ENCODE measurements at places on chromosomes 5 and 9.
A peak's percentile ranks its signal among the peaks of the same experiment; 100 is the strongest.

DNA sequence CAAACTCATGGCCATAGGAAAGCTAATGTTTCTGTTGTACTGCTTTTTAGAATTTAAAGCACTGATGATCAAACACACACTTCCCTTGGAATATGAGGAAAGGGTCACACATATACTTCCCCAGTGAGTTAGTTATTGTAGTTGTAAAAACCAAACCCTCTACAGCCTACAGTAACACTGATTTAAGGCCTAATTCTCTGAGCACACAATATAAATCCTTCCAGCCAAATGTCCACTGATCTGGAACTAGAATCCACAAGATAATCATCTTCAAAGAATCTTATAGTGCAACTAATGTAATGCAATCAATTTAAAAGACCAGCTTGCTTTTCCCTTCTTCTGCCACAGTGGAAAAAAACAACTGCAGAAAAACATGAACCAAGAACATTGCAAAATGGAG lies 219.3 kb downstream of the CAAP1 start:
- no peak for DNase-seq

- DNase-seq, result no peak
Measured at GRCh38 chr9:98225015-98225442, 30.4 kb downstream of the TBC1D2 start.

- no peak for DNase-seq
Measured at GRCh38 chr5:148314187-148314586, 2.0 kb downstream of the SPINK7 start.

DNA sequence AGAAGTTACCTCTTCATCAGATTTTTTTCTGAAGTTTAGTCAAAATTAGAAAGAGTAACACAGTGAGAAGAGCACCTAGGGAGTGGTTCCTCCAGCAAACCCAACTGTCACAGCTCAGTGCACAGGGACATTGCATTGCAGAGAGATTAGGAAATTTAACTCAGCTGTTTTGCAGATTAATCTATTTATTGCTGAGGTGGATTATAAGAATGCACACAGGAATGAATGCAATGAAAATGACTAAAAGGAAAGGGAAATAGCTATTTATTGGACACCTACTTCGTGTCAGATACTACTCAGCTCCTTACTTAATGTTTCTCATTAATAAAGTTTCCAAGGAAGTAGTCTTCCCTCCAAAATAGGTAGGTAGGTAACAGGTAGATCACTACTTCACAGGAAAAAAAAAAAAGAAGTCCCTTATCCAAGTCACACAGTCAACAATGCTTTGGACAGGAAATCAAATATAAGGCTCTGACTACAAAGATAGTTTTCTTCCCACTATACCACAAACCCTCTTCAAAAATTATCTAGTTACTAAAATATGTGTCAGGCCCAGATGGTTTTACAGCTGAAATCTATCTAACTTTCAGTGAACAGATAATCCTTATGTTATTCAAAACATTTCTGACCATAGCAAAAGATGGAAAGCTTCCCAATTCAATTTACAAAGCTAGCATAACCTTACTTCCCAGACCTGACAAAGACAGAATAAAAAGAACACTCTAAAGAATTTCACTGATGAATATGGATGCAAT lies 442.2 kb upstream of the MPDZ start:
- DNase-seq, result no peak

- no peak for DNase-seq
Measured at GRCh38 chr5:72510610-72511181, 3.5 kb upstream of the ZNF366 start.

- DNase-seq, result no peak
Measured at GRCh38 chr5:96537386-96537785, 104.3 kb upstream of the PCSK1 start.

- DNase-seq, result peak; percentile 66
Measured at GRCh38 chr5:169027501-169028061, 273.4 kb downstream of the SLIT3 start.

- no peak for DNase-seq
Measured at GRCh38 chr9:33124751-33125381, 42.3 kb downstream of the B4GALT1 start.

- DNase-seq, result no peak
Measured at GRCh38 chr9:74784506-74784905, 103.2 kb downstream of the TRPM6 start.

DNA sequence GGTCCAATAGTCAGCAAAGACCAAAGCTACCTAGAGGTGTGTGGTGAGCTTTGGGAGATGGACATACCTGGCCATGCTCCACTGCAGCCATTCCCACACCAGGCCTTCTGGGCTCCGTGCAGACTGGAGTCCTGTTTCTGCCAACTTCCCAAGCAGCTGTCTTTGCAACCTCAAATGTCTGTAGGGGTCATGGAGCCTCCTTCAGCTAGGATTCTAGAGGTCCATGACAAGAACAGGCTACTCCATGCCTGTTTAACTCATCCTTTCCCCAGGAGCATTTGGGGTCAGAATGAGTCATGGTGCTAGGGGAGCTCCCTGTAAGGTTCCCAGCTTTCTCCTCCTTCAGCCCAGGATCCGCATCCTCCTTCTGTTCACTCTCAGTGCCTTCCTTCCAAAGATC lies 17.1 kb downstream of the VPS13A start:
- DNase-seq, result no peak

- no peak for DNase-seq
Measured at GRCh38 chr9:112380102-112380824, at the start of gene HSDL2. Gene HSDL2 (plus strand): TSS chr9:112380108. CDS start chr9:112380164, 56 bp downstream.

- DNase-seq, result no peak
Measured at GRCh38 chr9:135813671-135814290, 93.6 kb downstream of the CAMSAP1 start.

GRCh38 chr9:129609486-129610212 lies 11.3 kb downstream of the C9orf50 start:
- DNase-seq, result no peak

GRCh38 chr5:133962801-133963476 lies 5.5 kb downstream of the C5orf15 start:
- DNase-seq, result no peak

DNA sequence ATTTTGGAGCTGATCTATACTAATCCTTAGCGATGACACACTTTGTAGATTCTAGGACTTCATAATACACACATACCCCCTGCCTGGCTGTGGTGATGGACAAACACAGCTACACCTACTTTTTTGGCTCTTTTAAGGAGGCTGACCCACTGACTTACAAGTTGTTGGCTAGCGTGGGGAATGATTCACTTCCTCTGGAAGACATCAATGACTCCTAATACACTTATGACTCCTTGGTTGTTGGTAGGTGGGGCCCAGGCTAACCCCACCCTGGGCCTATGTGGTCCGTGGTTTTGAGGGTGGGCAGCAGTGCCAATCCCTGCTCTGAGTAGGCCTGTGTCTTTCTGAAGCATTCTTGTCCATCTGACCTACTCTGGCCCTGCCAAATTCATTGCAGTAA lies 144.4 kb downstream of the SLC12A2 start:
- no peak for DNase-seq

GRCh38 chr9:1878811-1879210 lies 136.3 kb upstream of the SMARCA2 start:
- DNase-seq, result no peak

- no peak for DNase-seq
Measured at GRCh38 chr9:131927091-131927490, 152.6 kb downstream of the MED27 start.

- DNase-seq, result no peak
Measured at GRCh38 chr9:75892216-75892911, 1.9 kb downstream of the PCSK5 start.

DNA sequence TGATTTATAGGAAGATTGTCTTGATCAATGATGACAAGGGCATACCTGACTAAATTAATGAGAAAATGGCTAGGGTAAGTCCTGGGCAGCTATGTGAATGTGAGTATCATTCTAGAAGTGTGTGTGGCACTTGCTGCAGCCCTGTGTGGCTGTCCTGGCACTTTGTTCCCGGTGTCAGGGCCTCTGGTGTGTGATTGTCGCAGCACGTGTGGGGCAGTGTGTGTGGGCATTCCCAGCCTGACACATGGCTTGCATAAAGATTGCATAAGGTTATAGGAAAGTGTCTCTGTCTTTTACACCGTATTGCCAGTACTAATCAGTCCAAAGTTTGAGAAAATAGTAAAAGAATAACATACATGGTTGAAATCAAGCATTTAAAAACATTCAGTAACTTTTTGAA lies 74.4 kb downstream of the TRIO start:
- DNase-seq, result no peak

GRCh38 chr5:142931896-142932686 lies 161.9 kb downstream of the ARHGAP26 start:
- no peak for DNase-seq

Data from NCI-H1048 (cell line).